ENCODE measurements at places on chromosomes 1 and 21. TPM values are rescaled to one million over a fixed set of nuclear protein-coding genes. Genes with fewer than 3 reads are reported as not detected.

The ANGEL2 gene
- 31.9 TPM for polyA plus RNA-seq

The OR2T6 gene
- polyA plus RNA-seq = not detected

- DNase-seq = no peak
Observed at GRCh38 chr1:212968368-212968863, 18.1 kb downstream of the VASH2 start.

- no peak for DNase-seq
Observed at GRCh38 chr1:231329483-231329882, 8.2 kb downstream of the EXOC8 start.

DNA sequence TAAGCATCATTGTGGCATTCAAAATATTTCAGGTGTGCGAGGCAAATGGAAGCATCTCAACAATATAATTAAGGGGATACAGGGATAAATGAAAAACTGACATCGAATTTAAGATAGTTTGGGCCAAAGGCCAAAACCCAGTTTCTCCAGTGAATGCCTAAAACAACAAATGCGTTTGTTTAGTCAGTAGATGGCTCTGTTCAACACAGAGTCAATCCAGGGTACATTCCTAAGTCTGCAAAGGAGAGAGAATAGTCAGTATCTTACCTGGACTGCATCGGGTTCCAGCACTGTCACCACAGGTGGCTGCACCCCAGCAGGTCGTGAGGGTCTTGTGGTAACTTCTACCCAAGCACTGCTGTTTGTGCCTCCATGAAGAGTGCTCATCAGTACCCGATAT, 321.1 kb downstream of the KCTD3 start:
- no peak for DNase-seq
